ENCODE measurements at places on chromosomes 13 and 19.

DNA sequence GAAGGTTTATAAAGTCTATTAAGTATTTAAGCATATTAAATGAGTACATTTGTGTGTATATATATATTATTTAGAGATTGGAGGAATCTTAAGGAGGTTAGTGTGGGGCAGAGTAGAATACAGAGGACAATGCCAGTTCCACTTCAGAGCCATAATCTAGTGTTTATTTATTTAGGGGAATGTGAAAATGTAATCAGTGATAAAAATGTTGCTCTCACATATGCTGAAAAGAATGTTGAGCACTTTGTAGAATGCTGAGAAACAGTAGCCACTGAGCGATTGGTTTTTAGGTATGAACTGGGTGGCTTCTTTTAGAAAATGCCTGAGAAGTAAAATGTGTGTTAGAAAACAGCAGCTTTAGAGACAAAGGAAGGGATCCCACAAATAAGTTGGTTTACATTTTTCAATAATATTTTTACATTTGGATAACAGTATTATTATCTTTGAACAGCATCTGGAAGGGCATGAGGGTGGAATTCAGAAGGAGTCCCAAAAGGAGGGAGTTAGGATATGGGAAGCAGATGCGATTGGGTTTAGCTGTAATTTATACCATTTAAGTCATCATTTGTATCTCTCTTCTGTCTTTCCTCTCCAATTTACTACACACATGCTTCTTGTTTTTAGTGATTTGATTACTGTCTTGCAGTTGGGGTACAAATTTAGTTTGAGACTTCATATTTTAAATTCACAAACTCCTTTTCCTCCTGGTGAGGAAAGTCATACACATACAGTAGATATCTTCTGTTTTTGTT, 68.6 kb downstream of the NDFIP2 start:
- no peak for DNase-seq

GRCh38 chr19:58335630-58336029, 8.8 kb downstream of the ZSCAN22 start:
- no peak for DNase-seq

- DNase-seq: no peak
These were observed 2210.2 kb upstream of the PCDH20 start for GRCh38 chr13:63625869-63626268.

DNA sequence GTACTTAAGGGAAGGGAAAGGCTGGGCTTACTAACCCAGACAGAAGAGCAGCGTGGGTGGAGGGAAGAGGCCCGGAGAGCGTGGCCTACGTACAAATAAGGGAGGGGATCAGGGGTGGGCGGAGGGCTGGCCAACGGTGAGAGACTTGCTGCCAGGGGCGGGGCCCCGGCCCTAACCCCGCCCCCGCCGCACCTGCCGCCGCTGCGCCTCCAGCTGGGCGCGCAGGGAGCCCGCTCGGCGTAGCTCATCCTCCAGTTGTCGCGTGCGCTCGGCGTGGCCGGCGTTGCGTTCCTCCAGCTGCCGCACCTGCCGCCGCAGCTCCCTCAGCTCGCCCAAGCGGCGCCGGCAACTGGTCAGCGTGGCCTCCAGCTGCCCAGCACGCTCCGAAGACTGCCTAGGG, 5.7 kb downstream of the HOOK2 start:
- no peak for DNase-seq

- DNase-seq: no peak
These were observed 510.5 kb downstream of the SLITRK6 start for GRCh38 chr13:85288698-85289097.

- DNase-seq: no peak
These were observed 6.9 kb upstream of the LYL1 start for GRCh38 chr19:13109361-13110098.

GRCh38 chr19:32691952-32692726, 518 bp downstream of the NUDT19 start:
- no peak for DNase-seq

DNA sequence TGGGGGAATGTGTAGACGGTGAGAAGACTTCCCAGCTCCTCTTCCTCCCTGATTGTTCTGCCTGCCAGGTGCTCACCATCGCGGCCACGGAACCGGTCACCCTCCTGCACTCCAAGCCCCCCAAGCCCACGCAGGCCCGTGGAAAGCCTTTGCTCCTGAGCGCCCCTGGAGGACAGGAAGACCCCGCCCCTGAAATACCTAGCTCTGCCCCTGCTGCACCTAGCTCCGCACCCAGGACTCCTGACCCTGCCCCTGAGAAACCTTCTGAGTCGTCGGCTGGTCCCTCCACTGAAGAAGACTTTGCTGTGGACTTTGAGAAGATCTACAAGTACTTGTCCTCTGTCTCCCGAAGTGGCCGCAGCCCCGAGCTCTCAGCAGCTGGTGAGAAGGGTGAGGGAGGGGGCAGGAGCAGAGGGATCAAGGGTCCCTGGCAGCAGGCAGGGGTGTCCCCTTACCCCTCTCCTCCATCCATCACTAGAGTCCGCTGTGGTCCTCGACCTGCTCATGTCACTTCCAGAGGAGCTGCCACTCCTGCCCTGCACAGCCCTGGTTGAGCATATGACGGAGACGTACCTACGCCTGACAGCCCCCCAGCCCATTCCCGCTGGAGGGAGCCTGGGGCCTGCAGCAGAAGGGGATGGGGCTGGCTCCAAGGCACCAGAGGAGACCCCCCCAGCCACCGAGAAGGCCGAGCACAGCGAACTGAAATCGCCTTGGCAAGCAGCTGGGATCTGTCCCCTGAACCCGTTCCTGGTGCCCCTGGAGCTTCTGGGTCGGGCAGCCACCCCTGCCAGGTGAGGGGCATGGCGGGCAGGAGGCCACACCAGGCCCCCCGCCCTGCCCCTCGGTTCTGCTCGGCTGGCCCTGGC, 2.1 kb downstream of the SNAPC2 start:
- DNase-seq: no peak

DNA sequence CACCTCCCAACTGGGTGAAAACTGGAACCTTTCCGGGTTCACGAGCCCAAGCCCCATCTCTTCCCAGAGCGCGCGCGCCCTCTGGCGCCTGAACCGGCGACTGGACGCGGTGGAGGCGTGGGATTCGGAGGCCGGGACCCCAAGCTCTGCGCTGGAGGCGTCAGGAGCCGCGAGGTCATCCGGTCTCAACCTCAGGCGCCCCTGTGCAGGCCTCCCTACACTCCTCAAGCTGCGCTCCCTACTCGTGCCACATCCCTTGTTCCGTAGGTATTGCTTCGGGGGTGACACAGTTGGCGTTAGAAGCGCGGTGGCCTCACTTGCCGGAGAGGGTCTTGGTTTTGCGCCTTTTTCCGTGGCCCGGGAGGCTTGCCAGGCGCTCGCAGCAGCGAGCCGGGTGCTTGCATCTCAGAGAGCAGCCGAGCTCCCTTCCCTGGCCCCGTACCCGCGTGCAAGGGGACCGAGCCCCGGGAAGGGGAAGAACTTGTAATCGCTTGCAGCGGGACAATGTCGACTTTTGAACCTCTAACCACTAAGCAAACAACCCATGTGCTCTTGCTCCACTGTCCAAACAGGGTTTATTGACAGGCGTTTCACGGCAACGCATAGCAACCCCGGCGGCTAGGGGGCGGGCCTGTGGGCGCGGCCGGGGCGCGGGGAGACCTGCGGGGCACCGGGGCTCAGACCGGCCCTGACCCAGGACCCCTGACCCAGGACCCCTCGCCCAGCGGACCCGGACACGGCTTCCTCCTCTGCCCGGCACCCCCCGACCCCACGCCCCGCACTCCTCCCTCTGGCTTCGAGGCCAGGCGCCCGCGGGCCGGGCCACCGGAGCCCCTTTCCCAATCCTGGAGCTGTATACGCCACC, 8.5 kb downstream of the CDX2 start:
- no peak for DNase-seq

GRCh38 chr19:38122402-38123093, 101.5 kb downstream of the DPF1 start:
- no peak for DNase-seq

DNA sequence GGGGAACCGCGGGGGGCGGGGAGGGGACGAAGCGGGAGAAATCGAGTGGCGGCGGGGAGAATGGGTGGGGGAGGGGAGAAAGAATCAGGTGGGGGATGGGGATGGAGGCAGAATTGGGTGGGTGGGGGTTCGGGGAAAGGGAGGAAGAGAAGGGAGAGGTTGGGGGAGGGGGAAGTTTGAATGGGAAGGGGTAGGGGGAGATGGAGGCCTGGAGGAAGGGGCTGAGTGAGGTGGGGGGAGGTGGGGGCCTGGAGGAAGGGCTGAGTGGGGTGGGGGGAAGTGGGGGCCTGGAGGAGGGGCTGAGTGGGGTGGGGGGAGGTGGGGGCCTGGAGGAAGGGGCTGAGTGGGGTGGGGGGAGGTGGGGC, 403 bp upstream of the ADAMTS10 start:
- no peak for DNase-seq

GRCh38 chr13:21338156-21338555, 120.9 kb downstream of the ZDHHC20 start:
- DNase-seq: no peak

GRCh38 chr13:109331898-109332297, 454.5 kb downstream of the IRS2 start:
- no peak for DNase-seq

DNA sequence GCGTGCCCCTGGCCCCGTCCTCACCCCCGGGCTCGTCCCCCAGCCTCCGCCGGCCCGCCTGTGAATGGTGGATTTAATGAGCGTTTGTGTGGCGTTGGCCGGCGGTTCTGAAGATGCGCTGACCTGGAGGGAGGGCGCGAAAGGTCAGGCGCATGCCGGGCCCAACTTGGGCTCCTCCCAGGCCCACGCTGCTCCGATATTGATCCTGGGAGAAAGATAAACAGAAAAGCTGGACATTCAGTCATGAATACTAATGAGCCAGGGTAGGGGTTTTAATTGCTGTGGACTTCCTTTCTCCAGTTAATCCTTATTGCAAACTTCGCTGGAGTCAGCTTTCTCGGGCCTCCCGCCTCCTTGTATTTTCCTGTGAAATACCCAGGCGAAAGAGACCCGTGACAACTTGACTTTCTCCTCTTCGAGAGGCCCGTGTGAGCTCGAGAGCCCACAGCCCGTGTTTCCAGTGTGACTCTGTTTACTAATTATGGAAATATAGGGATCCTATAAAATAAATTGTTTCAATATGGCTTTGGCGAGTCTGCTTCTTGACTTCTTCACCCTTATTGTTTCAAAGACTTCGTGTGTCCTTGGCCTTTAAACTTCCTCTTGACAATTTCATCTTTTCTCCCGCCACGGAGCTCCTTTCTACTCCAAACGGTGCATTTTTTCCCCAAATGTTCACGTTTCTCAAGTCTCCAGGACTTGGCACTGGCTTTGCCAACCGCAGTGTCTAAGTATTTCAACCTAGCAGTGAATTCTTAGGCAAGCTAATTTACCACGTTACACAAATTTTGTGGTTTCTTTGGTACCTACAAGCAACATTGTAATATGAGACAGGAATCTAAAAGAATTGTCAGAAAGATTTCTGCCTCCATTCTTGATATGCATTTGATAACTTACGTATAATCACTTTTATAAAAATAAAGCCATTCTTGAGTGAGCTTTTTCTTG, 10.5 kb downstream of the ZIC2 start:
- DNase-seq: no peak

DNA sequence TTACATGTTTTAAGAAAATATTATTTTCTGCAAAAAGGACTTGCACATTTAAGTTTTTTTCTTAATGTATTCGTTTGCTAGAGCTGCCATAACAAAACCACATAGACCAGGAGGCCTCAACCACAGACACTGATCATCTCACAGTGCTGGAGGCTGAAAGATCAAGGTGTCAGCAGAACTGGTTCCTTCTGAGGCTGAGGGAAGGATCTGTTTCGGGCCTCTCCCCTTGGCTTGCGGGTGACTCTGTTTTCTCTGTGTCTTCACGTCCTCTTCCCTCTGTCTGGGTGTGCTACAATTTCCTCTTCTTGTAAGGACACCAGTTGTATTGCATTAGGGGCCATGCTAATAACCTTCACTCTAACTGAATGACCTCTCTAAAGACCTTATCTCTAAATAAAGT, 364.2 kb downstream of the IRS2 start:
- no peak for DNase-seq

DNA sequence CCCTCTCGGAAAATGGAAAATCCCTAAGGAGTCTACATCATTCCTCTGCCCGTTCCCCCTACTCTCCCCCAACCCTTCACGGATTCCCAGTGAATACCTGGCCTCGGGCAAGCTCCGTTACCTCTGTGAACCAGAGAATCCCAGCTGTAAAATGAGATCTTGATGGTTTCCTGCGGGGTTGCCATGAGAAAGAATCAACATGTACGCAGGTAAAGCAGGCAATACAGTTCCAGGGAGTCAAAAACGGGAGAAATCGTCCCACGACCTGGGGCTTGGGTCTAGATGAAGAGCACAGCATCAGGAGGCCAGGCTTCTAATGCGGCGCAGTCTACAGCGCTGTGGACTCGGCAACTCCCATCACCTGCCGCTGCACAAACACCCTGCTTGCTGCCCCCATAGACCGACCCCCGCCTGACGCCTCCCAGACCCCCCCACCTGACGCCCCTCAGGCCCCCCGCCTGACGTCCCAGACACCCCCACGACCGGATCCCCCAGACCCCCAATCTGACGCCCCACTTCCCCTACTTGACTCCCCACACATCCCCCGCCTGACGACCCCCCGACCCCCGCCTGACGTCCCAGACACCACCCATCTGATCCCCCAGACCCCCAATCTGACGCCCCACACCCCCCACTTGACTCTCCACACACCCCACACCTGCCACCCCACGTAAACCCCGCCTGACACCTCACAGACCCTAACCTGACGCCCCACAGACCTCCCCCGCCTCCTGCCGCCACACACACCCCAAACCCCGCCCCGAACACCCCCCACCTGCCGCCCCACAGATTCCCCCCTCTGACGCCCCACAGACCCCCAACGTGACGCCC, 680 bp downstream of the LIG4 start:
- DNase-seq: no peak

- no peak for DNase-seq
These were observed 942.4 kb upstream of the PCDH20 start for GRCh38 chr13:62357887-62358645.

DNA sequence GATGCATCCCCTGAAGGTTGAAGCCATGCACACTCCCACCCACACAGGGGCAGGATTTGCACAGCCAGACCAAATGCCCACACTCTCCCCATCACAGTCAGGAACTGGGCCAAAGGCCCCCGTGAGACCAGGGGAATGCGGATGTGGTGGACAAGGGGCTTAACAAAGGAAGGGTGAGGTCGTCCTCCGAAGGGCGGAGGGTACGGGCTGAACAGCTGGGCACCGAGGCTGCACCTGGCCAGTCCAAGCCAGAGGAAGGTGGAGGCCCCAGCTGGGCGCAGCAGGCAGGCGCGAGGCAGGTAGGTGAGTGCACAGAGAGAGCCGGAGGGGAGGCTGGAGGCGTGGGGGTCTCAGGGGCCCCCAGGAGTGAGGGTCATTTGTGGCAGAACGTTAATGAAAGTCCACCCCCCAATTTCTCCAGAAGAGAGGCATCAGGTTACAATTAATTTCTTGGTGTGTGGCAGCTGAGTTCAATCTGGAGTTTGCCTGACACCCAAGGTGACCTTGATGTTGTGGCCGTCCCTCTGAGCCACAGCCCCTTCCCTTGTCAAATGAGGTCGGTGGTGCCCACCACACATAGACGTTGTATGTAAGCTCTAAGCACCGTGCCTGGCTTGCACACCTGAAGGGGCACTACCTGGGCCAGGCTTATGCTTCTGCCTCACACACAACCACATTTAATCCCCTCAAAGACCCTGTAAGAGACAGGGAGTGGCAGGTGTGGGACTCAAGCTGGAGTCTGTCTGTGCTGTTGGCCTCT, 2.9 kb downstream of the KLK15 start:
- no peak for DNase-seq
